ENCODE measurements at places on chromosomes 1 and 21.

DNA sequence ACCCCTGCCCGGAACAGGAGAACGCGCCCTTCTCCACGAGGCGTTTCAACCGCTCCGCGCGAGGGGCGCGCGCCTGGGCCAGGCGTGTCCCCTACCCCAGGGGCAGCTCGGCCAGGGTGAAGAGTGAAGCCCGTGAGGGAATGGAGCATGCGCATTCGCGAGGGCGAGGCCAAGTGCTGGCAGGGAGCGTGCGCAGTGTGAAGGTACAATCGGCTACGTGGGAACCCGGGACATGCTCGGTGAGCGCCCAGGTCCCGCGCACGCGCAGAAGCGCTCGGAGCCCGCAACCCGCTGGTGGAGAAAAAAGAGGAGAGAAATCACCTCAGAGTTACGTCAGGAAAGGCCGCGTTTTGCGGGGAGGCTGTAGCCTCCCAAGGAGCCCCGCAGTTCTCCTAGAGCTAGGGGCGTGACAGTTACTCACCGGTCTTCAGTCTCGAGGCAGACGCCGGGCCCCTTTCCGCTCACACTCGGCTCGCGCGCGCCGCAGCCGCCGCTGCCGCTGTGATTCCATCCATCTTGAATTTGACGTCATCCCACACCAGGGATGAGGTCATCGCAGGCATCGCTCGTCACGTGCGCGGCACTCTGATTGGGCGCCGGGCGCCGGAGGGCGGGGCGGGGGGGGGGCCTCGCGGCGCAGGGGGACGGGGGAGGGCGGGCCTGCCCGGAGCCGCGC, at the start of gene ZBTB21:
Gene ZBTB21 (minus strand): TSS at position 530 of the 676 bp plus-strand sequence. CDS start 16,265 bp downstream, outside the sequence.
- DNase-seq, result peak; percentile 98

GRCh38 chr1:215292932-215293331, 210.4 kb downstream of the KCNK2 start:
- no peak for DNase-seq

GRCh38 chr1:112388436-112388835, 7.6 kb upstream of the CTTNBP2NL start:
- DNase-seq, result no peak

- no peak for DNase-seq
Measured at GRCh38 chr1:116262207-116262994, 110.6 kb upstream of the ATP1A1 start.

DNA sequence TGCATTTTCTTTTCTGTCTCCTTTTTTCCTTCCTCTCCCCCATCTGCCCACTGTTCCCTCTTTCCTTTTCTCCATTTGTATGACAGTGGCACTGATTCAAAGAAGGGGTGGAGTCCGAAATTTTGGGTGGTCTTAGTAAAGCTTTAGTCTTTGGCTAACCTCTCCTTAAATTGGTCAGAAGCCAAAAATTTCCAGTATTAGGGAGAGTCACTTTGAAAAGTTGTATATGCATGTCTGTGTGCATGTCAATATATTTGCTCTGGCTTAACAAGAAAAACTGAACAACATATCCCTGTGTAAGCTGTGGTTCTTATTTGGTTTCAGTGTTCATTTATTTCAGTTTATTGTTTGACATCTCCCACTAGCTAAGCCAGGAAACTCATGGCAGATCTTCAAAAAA, 314.8 kb upstream of the CXADR start:
- no peak for DNase-seq
